ENCODE measurements at places on chromosomes 6 and 20.
A peak's percentile ranks its signal among the peaks of the same experiment; 100 is the strongest.

DNA sequence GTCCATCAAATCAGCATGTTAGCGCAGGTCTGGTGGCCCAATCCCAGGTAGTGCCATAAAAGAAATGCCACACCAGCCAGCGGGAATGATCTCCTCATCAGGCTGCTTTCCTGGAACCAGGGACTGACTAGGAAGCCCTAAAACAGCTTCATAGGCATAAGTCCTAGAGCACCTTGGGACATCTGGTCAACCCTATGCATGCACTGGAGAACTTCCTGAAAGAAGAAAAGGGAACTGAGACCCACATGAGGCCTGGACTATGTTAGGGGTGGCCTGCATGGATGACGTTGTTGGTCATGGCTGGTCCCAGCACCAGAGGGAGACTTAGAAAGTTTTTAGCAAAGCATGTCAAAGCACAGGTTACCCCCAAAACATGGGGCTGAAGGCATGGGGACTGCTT lies 7.6 kb upstream of the KCNK16 start:
- no peak for DNase-seq

GRCh38 chr6:84866715-84867114 lies 102.3 kb upstream of the TBX18 start:
- DNase-seq = no peak

DNA sequence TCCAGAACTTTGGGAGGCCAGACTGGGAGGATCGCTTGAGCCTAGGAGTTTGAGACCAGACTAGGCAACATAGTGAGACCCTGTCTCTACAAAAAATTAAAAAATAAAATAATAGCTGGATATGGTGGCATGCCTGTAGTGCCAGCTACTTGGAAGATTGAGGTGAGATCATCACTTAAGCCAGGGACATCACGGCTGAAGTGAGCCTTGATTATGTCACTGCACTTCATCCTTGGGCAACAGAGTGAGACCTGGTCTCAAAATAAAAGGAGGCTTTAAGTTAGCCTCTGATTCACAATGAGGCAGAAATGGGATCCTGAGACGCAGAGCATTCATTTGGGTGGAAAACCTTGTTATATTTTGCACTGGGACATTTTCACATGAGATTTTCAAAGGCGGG lies 57.0 kb downstream of the TULP4 start:
- no peak for DNase-seq

- DNase-seq = no peak
Observed at GRCh38 chr6:85672623-85673022, 29.9 kb upstream of the SYNCRIP start.

GRCh38 chr20:62183426-62184142 lies 756 bp downstream of the MTG2 start:
- DNase-seq = no peak

DNA sequence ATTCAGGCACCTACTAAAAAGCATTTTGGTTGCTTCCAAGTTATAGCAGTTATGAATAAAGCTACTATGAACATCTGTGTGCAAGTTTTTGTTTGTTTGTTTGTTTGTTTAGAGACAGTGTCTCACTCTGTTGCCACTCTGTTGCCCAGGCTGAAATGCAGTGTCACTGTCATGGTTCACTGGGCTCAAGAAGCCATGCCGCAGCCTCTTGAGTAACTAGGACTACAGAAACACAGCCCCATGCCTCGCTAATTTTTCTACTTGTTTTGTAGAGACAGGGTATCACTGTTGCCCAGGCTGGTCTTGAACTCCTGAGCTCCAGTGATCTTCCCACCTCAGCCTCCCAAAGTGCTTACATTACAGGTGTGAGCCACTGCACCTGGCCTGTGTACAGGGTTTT lies 795.9 kb downstream of the EPHA7 start:
- DNase-seq = no peak

GRCh38 chr6:66210964-66211363 lies 503.9 kb upstream of the EYS start:
- DNase-seq = no peak

DNA sequence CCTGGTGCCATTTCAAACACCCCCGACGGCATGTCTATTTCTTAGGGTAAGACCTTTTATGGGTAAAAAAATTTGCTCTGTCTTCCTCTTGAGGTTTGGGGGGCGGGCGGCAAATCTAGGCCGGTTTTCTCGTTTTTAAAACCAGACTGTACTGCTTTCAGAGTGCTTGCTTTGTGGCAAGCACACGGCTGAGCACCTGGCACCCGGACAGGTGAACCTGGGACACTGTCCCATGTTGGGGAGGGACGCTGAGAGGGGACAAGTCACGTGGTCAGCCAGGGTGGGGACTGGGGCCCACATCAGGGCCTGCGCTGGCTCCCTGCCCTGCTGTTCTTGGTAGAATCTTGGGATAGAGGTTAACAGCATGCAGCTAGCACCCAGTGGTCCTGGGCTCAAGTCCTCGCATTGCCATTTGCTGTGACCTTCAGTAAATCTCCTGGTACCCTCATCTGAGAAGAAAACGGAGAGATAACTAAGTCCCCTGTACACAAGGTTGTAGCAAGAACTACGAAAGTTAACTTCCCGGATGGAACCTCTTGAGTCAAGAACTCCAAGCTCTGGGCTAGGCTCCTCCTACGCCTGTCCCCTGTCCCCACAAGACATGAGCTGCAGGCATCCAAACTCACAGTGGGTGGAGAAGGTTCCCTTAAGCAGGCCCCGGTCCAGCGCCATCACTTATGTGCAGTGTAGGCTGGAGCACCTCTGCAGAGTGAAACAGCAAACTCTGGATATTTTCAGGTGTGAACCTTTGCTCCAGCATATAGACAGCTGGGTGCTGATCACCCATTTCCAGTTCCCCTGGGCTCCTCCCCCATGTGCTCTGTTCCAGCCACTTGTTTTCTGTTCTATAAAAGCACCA lies 41.7 kb downstream of the PMEPA1 start:
- DNase-seq = no peak

GRCh38 chr6:149974825-149975224 lies 11.1 kb downstream of the ULBP1 start:
- no peak for DNase-seq

GRCh38 chr6:151109361-151109760 lies 130.4 kb upstream of the AKAP12 start:
- DNase-seq = no peak

DNA sequence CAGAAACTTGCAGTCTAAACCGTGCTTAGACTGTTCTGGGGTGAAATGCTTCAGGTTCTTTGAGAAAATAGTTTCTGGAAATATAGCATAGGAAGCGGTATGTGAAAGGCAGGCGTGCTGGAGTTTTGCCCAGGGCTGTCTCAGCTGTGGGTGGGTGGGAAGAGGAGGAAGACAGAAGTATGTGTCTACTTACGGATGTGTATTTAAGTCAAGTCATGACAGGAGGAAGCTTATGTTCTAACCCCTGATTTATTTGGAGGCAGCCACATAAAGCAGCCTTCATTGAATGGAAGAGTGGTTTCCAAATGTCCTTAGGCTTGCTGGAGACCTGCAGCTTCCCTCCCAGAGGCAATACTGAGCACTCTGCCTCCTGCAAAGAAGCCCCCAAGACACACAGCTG lies 345.8 kb upstream of the PRND start:
- DNase-seq = no peak

GRCh38 chr6:132948889-132949288 lies 134.5 kb downstream of the RPS12 start:
- no peak for DNase-seq

DNA sequence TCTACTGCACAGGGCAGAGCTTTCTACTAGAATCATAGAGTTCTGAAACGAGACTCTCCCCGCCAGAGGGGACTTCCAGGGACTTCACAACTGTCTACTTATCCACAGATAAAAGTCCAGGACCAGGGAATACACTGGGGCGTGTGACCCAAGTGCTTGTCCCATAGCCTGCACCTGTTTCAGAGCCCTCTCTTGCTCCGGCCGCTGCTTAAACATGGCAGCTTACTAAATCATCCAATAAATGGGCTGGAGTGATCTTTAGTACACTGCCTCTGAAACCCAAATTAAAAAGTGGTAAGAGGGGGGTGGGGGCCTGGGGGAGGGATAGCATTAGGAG lies 8.9 kb upstream of the RAB44 start:
- DNase-seq = no peak

DNA sequence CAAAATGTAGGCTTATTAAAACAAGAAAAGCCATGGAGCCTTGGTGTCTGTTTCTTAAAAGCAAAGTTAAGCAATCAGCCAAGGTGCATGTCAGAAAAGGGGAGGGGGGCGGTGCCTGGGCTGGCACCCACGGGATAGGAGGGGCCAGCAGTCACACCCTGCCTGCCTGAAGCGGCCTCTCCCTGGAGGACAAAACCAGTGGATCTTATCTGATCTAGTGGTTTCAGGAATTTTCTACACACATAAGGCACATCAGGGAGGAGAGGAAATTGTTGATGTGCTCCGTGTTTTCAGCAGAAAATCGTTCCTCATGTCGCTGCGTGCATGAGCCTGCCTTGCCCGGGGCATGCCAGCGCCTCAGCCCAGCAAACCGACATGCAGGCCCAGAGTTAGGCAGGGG lies 276.4 kb downstream of the TAF4 start:
- DNase-seq = no peak

DNA sequence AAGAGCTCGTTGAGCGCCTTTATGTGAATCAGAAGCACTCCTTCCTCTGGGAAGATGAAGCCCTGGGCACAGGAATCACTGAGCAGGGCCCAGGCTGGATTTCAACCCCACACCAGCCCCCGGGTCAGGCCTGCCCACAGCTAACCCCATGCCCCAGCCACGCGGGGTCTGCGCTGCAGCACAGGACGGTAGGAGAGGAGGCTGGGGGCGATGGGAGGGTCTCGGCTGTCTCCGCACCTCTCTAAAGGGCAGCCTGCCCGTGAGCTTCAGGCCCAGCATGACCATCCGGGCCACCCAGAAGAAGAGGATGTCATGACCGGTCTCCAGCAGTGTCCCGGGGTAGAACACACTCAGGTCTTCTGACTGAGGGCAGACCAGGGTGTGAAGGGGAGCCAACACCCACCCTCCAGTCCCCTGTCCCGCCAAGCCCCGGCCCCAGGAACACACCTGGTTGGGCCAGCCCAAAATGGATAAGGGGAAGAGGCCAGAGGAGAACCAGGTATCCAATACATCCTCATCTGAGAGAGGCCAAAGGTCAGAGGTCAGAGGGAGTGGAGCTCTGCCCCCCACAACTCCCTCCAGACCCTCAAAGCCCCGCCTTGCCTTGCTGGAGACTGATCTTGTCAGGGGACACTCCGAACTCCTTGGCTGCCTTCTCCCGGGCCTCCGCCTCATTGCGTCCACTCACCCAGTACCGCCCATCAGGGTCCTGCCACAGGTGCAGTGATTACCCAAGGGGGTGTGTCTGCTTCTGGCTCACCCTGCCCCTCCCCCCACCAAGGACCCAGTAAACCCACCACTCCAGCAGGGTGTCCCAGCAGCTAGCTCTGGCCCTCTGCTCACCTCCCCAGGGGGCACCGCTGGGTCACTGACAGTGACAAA lies 4.4 kb upstream of the VWA7 start:
- no peak for DNase-seq

- no peak for DNase-seq
Observed at GRCh38 chr6:42257614-42258013, 40.0 kb upstream of the MRPS10 start.

DNA sequence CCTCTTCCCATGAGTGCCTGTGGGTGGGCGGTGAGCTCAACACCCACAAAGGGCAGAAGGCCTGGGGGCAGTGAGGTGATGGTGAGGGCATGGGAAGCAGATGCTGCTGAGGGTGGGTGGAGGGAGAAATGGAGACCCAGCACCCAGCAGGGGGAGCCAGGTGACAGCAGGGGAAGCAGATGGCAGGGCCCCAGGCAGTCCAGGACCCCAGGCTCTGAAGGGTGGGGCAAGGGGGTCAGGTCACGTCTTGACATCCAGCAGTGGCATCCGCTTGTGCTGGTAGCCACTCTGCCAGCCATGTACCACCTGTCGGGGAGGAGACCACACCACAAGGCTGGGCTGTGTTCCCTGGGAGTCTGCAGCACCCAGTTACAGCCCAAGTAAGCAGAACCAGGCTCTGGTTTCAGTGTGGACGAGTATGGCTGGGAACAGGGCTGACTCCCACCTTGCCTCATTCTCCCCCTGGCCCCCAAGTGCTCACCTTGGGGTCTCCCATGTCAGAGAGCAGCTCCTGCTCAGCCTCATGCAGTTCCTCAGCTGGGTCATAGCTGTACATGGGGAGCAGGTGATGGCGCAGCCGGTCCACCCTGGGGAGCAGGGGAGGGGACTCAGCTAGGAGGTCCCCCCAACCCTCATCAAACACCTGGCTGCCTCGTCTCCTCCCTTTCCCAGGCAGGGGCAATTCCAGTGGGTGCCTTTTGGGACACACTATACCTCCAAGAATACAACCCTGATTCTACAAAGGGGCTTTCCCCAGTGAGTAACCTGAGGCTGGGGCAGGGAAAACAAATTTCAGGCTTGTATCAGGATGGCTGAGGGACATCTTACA lies 2.0 kb downstream of the SMIM29 start:
- peak; percentile 42 for DNase-seq

- DNase-seq = no peak
Observed at GRCh38 chr6:24925661-24926060, 10.1 kb downstream of the RIPOR2 start.

- no peak for DNase-seq
Observed at GRCh38 chr6:106084989-106085691, 996 bp upstream of the PRDM1 start.

GRCh38 chr6:53679446-53679933 lies 13.9 kb upstream of the KLHL31 start:
- DNase-seq = no peak

DNA sequence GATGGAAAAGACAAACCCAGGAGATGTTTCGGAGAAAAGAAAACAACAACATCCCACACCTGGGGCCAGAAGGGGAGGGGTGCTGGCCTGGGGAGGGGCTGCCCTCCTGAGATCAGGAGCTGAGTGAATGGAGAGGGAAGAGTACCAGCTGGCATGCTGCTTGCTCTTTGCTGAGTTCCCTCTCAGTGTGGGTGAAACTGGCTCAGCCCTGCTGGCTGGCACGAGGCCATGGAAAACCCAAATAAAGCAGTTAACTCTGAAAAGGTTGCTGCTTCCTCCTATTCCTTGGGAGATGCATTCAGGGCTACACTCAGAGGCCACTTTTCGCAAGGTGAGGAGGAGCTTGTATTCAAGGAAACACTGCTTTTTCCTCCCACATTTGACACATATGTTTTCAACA lies 8.0 kb upstream of the KCNK16 start:
- no peak for DNase-seq

GRCh38 chr6:6725468-6726209 lies 137.1 kb downstream of the LY86 start:
- DNase-seq = no peak

GRCh38 chr20:710780-711450 lies 35.3 kb upstream of the SCRT2 start:
- DNase-seq = no peak

- DNase-seq = peak; percentile 75
Observed at GRCh38 chr6:42390228-42390934, 61.3 kb downstream of the TRERF1 start.

- DNase-seq = no peak
Observed at GRCh38 chr20:15267935-15268334, 930.5 kb upstream of the FLRT3 start.

DNA sequence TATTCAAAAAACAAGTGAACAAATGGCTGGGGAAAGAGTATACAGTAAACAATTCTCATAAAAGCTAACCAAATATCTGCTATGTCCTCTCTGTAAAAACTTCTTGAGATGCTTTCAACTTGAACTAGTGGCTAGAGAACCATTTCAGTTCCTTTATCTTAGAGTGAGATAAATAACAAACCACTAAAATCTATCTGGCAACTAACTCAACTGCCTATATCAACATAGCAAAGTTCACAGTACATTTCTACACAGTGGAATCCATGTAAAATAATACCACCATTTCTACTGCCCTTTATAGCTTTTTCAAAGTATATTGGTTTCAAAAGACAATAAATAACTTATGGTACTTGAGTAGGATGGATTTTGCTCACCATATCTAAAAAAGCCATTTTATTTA lies 95.1 kb downstream of the MMS22L start:
- no peak for DNase-seq

- DNase-seq = no peak
Observed at GRCh38 chr20:3885715-3886114, 3.5 kb upstream of the PANK2 start.

Data from CD4-positive, alpha-beta T cell treated with Interleukin-6 at 100 ng/mL for 8 hours (primary cell).